Panc1 (cell line): ENCODE measurements at places on chromosomes 11 and 22. TPM values are rescaled to one million over a fixed set of nuclear protein-coding genes. Genes with fewer than 3 reads are reported as not detected.
A peak's percentile ranks its signal among the peaks of the same experiment; 100 is the strongest.

The BTBD18 gene
- not detected for total RNA-seq

DNA sequence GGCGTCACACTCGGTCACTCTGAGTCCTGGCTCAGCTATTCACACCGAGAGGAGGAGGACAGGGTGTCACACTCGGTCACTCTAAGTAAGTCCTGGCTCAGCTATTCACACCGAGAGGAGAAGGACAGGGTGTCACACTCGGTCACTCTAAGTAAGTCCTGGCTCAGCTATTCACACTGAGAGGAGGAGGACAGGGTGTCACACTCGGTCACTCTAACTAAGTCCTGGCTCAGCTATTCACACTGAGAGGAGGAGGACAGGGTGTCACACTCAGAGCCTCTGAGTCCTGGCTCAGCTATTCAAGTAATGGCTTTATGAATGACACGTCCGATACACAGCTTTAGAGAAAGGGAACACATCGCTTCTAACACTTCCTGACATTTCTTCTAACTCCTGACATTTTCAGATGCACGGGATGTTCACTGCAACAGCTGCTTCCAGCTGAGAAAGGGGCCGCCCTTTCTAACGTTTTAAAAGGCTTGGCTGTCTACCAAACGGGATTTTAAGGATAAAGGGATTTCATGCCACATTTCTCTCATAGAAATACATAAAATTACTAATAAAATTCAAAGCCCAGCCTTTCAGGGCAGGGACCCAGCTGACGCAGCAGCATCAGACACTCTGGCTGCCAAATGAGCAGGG is 28.1 kb downstream of the DRD4 start:
- DNase-seq: no peak

- DNase-seq: no peak
These were observed 30.4 kb downstream of the TPBGL start for GRCh38 chr11:75270896-75271418.

GRCh38 chr22:32583921-32584335 is 109.3 kb downstream of the FBXO7 start:
- DNase-seq: no peak

GRCh38 chr22:39080052-39080762 is 3.1 kb downstream of the APOBEC3G start:
- DNase-seq: no peak

The CLCF1 gene
- total RNA-seq: 9.3 TPM

GRCh38 chr11:73344191-73344607 is 32.0 kb upstream of the RELT start:
- DNase-seq: no peak

DNA sequence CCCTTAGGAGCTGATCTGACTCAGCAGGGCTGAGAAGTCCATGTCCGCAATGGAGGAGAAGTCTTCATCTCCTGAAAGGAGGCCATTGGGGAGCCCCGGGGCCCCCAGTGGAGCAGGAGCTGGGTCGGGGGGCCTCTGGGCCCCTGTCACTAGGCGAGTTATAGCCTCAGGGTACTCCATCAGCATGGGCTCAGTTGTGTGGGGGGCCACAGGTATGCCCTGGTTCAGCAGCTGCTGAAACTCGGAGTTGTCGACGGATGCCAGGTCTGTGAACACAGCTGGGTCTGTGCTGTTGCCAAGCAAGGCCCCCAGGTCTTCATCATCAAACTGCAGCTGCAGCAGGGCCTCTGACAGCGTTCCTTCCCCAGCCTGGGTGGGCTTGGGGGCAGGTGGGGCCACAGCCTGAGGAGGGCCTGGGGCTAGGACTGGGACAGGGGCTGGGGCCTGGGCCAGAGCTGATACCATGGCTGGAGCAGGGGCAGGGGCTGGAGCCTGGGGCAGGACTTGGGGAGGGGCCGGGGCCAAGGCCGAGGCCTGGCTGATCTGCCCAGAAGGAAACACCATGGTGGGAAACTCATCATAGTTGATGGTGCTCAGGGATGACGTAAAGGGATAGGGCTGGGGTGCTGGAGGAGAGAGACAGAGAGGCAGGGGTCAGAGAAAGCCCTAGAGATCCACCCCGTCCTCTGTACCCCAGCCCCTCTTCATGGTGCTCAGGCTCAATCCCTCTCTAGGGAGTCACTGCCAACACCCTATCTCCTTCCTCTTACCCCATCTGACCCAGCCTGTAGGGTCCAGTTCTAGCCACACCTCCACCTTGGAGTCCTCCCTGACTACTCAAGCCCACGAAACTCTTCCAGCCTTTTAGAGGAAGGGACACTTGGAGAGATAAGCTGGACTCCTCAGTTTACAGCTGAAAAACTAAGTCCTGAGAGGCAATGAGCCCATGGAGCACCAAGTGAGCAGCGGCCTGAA is 8.1 kb downstream of the RELA start:
- DNase-seq: no peak

DNA sequence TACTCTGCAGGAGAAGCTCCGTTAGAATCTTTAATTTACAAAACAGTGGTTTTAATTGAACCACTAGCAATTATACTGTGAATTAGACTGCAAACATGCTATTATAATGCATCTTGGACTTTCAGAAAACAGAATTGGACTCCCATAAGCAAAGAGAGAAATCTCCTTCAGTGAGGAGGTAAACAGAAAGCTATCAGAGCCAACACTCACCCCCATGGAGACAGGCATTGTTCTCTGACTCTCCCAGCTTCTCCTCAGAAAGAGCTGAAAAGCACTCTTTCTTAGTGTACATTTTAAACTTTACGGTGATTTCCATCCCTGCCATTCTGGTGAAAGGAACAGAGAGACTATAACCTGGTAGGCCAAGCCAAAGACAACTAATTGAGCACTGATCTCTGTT is 176.9 kb downstream of the GRIA4 start:
- no peak for DNase-seq

The OR52N4 gene
- not detected for total RNA-seq

GRCh38 chr11:29271616-29272015 is 745.2 kb downstream of the KCNA4 start:
- no peak for DNase-seq

DNA sequence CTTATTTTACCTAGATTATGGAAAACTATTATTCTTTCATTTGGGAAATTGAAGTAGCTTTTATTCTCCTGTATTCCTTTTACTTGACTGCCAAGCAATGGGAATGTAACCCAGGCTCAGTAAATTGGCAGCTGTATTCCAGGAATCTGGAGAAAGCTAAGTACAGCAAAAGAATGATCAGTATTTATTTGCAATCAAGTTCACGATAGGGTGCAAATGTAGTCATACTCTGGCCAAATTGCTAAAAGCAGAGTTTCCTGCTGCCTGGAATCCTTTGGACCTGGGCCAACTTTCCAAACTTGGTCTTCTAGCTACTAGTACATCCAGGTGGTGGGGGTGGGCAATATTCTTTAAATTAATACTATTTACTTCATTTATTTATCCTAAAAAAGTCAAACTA is 286.0 kb upstream of the CTSC start:
- no peak for DNase-seq

GRCh38 chr11:132402071-132402684 is 1031.8 kb downstream of the NTM start:
- DNase-seq: peak; percentile 33

The PHLDB1 gene
- total RNA-seq: 97.7 TPM

GRCh38 chr22:44133901-44134571 is 46.7 kb upstream of the PARVG start:
- DNase-seq: no peak

GRCh38 chr11:11552529-11553087 is 69.2 kb downstream of the GALNT18 start:
- DNase-seq: no peak

The TBX10 gene
- total RNA-seq: not detected

The INS gene
- total RNA-seq: not detected

GRCh38 chr22:26658671-26659478 is 1.5 kb downstream of the MIAT start:
- DNase-seq: no peak

The FAM180B gene
- total RNA-seq: not detected

DNA sequence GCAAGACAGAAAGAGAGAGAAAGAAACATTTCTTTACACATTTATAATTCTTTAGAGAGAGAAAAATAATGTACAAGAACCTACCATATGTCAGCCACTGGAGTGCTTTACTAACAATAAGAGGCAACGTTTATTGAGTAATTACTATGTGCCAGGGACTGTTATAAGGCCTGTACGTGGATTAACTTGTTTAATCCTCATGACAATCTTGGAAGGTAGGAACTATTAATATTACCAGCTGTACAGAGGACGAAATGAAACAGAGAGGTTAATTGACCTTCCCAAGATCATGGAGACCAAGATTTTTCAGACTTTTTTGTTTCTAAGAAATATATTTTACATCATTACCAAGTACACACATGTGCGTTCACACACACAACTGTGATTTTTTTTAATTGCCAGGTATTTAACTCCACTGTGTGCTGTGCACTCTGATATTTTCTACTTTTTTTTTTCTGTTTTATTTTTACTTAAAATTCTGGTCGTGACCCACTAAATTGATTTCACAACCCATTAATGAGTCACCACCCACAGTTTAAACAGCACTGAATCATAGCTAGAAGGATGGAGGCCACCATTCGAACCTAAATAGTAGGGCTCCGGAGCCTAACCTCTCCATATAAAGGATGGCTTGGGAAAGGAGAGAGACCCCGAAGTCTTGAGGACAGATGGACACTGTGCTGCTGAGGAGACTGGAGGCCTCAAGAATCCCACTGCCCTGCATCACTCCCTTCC is 21.4 kb downstream of the CREB3L1 start:
- no peak for DNase-seq

DNA sequence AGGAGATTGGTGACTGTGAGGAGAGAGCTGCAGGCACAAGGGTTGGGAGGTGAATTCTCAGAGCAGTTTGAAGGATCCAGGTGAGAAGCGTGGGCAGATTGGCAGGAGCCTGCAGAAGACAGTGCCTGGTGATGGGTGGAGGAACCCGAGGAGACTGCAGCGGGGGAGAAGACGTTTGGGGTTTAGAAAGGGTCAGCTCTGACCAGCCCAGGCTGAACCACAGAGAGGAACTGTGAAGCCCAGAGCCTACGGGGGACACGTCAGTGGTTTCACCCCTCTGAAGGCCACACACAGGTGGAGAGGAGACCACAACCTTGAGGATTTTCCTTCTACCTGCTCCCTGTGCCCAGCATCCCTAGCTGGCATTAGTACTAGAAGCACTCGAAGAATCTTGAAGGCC is 154.8 kb upstream of the TBCEL start:
- no peak for DNase-seq

The MS4A14 gene
- not detected for total RNA-seq

The A4GALT gene
- total RNA-seq: 6.9 TPM
